H9 (cell line): ENCODE measurements at places on chromosomes 1 and 21.

DNA sequence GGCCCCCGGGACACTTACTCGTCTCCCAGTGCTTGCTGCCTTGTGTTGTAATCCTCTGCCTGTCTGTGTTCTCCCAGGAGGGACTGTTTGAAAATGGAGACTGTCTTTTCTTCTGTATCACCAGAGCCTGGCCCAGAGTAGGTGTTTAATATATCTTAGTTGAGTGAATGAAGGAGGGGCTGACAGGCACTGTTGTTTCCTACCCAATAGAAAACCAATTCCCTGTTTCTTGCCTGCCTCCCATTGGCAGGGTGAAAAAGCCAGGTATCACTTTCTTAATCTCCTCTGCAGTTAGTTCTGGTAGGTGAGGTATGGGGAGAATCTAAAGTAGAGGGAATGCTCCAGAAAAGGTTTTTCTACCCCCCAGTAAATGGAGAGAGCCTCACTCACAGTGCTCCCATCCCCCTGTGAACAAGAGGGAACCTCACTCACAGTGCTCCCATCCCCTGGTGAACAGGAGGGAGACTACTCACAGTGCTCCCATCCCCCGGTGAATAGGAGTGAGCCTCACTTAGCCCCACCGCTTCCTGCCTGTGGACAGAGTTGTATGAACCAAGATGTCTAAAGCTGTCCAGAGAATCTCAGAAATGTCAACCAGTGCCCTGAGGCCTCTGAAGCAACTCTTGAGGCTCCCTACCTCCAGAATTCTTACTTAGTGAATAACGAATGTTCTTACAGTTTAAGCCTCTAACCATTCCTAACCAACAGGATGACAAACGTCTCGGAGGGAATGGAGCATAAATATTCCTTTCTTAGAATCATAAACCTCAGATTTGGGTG lies at the start of gene GJA5:
GJA5 (minus strand) TSS at position 122 of the 780 bp plus-strand sequence. CDS start 1,364 bp downstream, outside the sequence.
- DNase-seq = no peak

DNA sequence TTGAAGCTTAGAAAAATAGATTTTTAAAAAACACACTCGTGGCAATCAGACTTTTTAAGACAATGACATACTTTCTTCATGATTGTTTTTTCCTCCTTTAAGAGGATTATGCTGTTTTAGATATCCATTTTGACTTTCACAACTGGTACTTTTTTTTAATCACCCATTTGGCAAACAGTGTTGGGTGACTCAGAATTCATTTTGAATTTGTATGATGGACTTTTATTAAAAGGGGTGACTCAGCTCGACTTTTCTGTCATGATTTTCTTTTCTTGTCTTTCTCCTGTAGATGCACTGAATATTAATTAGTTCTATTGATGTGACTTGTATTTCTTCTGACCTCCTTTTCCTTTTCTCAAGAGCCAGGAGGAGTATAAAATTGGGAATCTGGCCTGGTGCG lies 44.7 kb downstream of the FMN2 start:
- DNase-seq = no peak

DNA sequence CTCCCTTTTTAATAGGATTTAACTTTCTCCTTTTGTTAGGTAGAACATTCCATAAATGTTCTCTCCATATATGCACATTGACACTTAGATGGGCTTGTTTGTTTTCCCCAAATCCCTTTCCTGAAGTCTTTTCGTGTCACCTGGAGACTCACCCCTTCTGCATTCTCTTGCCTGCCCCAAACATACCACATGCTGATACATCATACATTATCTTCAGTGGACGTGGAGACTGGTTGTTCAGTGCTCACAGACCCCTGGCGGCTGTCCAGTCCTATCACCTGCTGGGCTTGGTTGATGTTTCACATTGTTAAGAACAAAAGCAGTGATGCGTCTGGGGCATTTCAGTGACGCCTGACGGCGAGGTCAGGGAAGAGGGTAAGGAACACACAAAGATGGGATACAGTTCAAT lies 22.2 kb downstream of the FMOD start:
- DNase-seq = no peak

GRCh38 chr1:169124459-169124858 lies 18.0 kb downstream of the ATP1B1 start:
- no peak for DNase-seq

GRCh38 chr1:45299981-45300668 lies 26.6 kb upstream of the HPDL start:
- peak; percentile 58 for DNase-seq

GRCh38 chr1:15605398-15606383 lies 11.6 kb upstream of the DDI2 start:
- no peak for DNase-seq

DNA sequence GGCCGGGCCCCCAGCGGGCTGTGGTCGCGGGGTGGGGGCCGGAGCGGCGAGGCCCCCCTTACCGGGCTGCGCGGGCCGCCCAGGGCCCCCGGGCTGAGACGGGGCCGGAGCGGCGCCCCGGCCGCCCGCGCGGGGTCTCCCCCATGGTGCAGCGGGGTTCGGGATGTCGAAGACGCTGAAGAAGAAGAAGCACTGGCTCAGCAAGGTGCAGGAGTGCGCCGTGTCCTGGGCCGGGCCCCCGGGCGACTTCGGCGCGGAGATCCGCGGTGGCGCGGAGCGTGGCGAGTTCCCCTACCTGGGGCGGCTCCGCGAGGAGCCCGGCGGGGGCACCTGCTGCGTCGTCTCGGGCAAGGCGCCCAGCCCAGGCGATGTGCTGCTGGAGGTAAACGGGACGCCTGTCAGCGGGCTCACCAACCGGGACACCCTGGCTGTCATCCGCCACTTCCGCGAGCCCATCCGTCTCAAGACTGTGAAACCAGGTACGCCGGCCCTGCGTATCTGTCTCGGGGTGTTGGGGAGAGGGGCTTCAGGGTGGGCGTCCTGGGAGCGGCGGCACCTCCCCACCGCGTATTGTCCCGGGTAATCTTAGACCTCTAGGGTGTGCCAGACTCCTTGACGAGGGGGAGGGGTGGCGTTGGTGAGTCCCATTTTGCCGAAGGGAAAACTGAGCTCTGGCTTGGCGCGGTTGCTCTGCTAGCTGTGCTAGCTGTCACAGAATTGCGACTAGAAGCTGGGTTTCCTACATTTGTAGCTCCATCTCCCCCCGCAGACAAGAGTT lies 745 bp downstream of the MAGI3 start:
- peak; percentile 52 for DNase-seq

GRCh38 chr1:110495926-110496600 lies 22.9 kb downstream of the KCNA10 start:
- peak; percentile 68 for DNase-seq

- no peak for DNase-seq
Measured at GRCh38 chr1:197101978-197102377, 34.9 kb upstream of the F13B start.

DNA sequence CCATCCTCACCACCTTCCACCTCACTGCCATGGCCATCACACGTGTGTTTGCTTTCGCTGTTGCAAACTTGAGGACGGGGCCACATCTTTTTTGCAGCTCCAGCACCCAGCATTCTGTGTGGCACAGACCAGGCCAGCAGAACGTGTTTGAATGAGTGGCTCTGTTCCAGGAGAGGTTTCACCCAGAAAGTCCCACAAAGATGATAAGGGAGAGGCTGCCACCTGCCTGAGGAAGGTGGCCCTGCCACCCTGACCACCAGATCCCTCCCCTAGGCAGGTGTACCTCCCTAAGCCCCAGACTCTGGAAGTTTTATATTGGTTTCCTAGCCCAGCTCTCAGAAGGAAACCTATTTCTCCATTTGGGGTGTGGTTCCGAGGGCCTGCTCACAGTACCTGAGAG lies 252.1 kb downstream of the KAZN start:
- no peak for DNase-seq

DNA sequence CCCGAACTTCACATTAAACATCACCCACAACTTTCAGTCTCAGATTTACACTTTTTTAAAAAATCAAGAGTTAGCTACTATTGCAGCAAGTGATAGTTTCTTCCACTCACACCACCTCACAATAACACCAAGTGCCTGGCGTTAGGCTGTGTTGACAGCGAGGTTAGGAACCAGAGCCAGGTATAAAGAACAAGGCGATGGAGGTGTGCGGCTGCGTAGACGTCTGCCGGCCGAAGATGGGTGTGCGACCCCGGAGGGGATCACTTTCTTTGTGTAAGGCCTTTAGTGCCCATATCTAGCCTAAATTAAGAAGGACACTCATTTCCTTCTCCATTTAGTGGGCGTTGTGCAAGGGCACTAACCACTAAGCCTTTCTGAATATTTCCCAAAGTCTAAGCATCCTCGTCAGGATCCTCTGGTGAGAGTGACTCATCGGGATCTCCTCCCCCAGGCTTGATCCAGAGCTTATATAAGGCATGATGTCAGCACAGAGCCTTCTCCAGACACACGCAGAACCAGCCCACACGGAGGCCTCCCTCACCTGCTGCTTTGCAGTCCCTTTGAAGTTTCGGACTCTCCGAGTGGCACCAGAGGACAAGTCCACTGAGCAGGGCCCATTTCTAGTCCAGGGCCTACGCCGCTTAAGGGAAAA lies 11.8 kb downstream of the NHLH2 start:
- no peak for DNase-seq

DNA sequence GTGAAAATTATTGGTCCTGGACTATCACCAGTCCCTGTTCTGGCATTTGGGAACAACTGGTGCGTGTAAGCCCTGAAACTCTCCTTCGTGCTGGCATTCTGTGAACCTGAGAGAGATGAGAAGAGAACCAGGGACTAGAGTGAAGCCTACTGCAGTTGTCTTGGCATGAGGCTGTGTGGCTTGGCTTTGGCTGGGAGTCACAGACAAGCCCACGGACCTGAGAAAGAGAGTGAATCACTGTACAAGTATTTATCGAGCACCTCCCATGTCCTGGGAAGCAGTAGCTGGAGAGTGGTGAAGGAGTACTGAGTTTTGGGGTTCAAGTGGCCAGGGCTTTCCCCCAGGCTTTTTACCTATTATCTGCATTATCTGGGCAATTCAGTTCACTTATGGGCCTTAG lies 63.3 kb downstream of the FGGY start:
- DNase-seq = no peak

DNA sequence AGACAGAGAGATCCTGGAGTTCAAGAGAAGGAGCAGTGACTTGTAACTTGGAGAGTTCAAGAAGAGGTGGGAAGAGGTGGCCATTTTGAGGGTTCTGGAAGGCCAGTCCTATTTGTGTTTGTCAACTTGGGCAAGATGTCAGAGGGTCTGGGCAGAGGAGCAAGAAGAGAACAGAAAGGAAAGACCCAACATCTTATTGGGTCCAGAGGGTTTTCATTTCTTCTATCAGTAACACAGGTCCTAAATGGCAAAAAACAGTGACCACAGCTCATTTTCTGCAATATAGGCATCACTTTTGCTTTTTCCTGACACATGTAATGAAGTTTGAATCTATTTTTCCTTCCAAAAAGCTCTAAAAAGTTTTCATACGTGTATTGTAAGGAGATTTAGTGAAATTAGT lies 38.3 kb upstream of the MAP10 start:
- no peak for DNase-seq

DNA sequence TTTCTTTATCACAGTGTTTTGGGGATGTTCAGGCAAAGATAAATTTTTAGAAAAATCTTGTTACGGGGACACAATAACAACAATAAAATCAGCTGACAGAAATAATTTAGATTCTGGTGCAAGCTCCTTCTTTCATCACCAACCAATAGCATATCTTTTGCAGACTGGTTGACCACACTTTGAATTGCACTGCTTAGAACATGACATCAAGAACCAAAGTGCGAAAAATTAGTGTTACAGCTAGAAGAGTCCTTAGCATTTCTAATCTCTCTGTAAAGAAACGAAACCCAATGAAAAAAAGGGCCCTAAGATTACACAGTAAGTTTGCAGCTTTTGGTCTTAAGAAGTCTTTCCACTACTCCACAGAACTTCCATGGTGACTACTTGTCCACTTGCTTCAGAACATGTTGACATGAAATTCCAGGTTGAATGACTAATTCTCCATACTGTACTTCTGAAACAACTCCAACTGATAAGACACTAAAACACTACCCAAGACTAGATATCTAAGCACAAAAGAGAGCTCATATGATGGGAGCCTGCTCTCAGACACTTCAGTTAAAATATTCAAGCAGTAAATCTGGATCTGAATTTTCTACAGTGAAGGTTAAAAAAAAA lies 31.3 kb downstream of the XKR8 start:
- DNase-seq = no peak

DNA sequence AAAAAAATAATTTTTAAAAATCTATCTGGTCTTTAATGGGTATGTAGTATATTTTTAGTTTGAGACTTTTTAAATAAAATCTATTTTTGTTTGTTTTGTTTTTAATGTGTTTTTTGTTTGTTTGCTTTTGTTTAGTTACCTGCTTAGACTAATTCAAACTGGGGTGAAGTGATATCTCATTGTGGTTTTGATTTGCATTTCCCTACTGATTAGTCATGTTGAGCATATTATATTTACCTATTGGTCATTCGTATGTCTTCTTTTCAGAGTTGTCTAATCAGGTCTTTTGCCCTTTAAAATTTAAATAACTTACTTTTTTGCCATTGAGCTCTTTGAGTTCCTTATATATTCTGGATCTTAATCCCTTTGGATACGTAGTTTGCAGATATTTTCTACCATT lies 20.3 kb downstream of the CD1B start:
- DNase-seq = no peak

GRCh38 chr1:55214212-55214933 lies 791 bp downstream of the USP24 start:
- DNase-seq = peak; percentile 64

GRCh38 chr1:66283622-66284041 lies 250.3 kb upstream of the SGIP1 start:
- no peak for DNase-seq

DNA sequence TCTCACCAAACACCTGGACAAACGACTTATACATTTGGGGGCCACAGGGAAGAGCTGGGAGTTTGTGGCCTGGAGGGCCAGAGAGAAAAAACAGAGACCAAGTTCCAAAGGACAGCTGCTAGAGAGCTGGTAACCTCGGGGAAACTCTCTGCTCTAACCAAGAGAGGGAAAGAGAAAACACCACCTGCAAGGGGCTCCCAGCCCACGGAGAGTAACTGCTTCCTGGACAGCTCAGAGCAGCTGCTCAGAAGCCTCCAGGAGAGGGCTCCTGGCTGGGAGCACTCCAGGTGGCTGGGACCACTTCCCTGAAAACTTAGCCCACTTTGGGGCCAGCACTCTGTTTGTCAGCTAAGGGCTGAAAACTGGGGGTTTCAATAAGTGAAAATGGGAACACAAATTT lies 154.8 kb upstream of the GRIK3 start:
- no peak for DNase-seq

- DNase-seq = no peak
Measured at GRCh38 chr1:226658546-226659125, 80.4 kb downstream of the ITPKB start.

DNA sequence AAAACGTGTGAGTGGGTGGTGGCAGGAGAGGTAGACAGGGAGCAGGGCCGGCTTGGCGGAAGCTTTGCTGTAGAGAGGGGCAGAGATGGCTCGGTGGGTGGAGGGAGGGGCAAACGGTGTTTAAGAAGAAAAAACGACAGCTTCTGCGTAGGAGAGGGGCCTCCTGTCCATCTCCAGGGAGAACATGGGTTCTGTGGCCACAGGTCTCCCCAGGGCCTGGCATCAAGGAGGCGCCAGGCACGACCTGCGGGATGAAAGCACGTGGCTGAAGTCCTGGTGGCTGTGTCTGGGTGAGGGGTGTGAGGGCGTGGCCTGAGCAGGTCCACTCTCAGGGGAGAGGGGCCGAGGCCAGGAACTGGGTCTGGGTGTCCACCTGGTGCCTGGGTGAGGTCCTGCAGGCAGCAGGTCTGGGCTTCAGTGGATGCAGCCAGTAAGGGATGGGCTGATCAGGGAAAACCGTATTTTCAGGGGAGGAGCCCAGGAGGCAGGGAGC lies 940 bp upstream of the PRKCZ start:
- DNase-seq = peak; percentile 97

- DNase-seq = no peak
Measured at GRCh38 chr1:53160924-53161378, 18.5 kb upstream of the SLC1A7 start.

- DNase-seq = no peak
Measured at GRCh38 chr1:100074604-100075395, 57.9 kb downstream of the SASS6 start.
